ENCODE measurements at places on chromosomes 11 and 22.

DNA sequence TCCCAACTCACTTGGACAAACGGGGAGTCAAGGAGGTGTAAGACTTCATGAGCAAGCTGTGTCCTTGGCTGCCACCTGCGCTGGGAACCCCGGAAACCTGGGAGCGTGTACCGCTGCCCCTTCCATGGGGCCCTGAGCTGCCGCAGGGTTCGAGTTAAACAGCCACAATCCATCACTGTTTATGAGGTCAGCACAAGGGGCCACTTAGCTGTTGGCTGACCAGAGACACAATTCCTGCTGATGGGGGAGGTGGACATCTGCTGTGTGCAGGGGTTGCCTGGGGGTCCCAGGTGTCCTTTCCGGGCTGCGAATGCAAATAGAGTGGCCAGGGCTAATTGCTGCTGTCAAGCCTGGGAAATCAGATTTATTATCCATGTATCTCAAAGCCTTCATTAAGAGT is 549.3 kb downstream of the BRD1 start:
- no peak for DNase-seq

GRCh38 chr11:116070520-116070919 is 566.3 kb upstream of the CADM1 start:
- DNase-seq = no peak

DNA sequence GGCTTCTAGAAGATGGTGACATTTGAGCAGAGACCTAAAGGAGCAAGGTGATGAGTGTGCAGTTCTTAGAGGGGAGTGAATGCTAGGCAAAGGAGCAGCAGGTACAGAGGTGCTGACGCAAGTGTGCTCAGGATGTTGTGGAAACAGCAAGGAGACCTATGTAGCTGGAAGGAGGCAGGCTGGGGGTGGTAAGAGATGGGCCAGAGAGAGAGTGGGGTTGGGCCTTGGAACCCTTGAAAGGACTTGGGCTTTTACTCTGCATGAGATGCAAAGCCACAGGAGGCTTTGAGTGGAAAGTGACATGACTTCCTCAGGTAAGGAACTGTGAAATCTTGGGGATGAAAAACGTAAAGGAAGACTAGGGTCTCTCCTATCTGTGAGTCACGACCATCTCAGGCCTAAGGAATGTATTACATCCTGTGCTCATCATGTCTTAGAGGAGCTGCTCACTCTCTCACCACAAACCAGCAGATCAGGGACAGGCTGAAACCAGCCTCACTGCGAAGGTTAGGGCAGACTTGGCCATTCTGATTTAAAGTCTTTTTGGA is 65.4 kb downstream of the MICAL2 start:
- DNase-seq = no peak

GRCh38 chr11:116328391-116328790 is 444.4 kb downstream of the BUD13 start:
- DNase-seq = no peak

DNA sequence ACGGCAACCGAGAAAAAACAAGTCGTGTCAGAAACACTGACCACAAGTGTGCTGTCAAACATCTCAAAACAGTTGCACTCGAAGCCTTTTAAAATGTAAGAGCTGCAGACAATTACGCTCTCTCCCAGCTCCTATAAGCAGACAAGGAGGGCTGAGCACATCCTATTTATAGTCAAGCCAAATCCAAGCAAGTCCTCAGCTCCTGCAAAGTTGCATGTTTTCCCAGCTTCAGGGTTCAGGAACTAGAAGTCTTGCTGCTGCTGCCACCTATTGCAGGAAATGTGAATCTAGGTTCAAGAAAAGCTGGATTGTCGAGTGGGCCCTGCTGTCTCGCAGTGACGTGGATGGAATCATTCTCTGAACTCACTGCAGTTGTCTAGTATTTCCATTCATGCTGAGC is 15.5 kb downstream of the EFCAB6 start:
- DNase-seq = no peak
